ENCODE measurements at places on chromosomes 16 and 17.
A peak's percentile ranks its signal among the peaks of the same experiment; 100 is the strongest.

DNA sequence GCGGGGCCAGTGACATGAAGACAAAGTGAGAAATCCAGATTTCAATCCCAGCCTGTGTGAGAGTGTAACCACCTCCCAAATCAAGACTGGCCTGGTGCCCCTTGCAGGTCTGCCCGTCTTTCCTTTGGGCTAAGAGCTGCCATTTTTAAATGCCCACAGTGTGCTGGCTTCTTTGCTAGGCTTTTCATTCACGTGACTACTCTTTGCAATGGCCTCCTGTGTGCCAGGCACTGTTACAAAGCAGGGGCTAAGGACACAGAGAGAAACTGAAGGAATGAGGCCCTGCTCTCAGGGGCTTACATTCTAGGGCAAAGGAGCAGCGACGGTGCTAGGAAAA lies 269 bp upstream of the ZSCAN10 start:
- no peak for DNase-seq

- no peak for DNase-seq
Measured at GRCh38 chr17:16820979-16821543, 131.0 kb downstream of the CCDC144A start.

GRCh38 chr17:44293509-44294226 lies 14.7 kb upstream of the RUNDC3A start:
- no peak for DNase-seq

DNA sequence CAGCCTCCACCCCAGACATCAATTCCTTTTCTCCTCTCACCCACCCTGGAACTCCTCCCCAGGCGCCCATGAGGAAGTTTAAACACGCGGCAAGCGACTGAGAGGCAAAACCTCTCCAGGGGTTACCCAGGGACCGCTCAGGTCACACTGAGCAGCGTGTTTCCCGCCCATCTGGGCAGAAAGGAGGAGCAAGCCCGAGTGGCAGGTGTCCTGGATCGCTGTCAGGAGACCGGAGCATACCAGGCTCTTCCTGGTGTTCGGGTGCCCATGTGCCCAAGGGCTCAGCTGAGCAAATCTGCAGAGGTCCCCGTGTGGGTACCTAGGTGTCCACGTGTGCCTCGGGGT lies 491 bp downstream of the SLC25A19 start:
- DNase-seq, result peak; percentile 46

GRCh38 chr16:73483076-73483791 lies 435.3 kb upstream of the ZFHX3 start:
- DNase-seq, result no peak

GRCh38 chr17:2337544-2338314 lies 428 bp downstream of the SGSM2 start:
- peak; percentile 69 for DNase-seq

DNA sequence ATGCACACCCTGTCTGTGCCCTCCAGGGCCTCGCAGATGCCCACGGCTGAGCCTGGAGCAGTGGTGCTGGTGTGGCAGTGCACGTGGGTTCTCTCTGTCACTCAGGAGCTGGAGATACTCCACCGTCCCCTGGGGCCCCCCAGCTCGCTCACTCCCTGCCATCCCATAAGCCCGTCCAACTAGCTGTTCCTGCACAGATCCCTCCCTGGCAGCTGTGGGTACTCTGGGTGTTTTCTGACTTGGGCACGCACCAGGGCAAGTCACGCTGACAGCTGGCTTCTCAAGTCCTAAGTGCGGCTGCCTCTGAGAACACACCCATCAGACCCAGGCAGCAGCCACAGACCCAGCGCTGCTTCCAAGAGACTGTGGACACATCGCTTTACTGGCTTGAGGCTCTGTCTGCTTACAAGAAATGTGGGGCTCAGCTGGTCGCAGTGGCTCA lies 25.4 kb upstream of the ITGB4 start:
- no peak for DNase-seq

DNA sequence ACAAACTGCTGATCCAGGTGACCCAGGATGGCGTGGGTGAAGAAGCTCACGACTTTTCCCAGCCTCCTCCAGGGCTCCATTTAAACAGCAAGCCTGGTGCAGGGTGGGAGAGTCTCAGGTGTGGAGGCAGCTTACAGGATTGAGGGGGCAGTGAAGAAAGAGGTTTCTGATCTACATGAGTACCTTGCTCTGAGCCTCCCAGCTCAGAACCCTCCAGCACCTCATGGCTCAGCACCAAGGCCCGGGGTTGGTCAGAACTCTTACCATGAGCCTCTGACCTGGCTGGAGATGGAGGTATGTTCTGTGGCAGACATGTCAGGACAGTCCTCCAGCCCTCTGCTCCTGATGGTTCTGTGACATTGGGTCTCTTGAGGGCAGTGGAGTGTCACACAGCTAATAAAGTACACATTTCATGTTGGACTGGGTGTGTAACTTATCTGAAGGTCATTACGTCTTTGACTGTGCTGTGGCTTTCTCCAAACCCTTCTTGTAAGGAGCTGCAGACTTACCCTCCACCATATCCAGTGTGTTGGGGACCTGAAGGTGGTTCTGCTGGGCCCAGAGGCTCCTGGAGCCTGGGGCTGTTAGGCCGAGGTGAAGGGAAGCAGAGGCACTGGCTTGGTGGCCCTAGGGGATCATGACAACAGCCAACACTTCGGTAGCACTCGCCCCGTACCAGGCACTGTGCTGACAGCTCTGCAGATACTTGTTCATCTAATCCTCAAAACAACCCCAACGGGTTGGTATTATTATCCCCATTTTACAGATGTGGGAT lies 3.8 kb upstream of the DCAF7 start:
- no peak for DNase-seq

GRCh38 chr16:84650062-84650991 lies 2.0 kb downstream of the KLHL36 start:
- DNase-seq, result no peak

GRCh38 chr17:44887971-44888954 lies 11.0 kb downstream of the EFTUD2 start:
- DNase-seq, result no peak

- peak; percentile 66 for DNase-seq
Measured at GRCh38 chr17:40803617-40804082, 3.9 kb upstream of the KRT28 start.

- DNase-seq, result no peak
Measured at GRCh38 chr17:66634193-66634592, 200.7 kb upstream of the CACNG5 start.

- DNase-seq, result no peak
Measured at GRCh38 chr16:22625967-22626366, 115.3 kb downstream of the NPIPB5 start.

DNA sequence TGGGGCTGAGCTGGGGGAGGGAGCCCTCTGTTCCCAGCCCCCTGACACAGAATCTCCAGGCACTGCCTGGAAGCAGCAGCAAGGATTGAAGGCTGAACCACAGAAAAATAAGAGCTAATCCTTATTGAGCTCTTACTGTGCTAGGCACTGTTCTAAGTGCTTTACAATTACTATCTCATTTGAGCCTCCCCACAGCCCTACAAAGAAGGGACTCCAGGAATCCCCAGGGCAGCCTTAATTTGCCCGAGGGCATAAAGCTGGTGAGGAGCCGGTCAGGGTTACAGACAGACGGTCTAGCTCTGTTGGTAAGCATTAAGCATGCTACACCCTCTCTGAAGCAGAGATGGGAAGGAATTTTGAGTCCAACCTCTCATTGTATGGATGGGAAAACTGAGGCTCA lies 7.0 kb downstream of the SAMD14 start:
- no peak for DNase-seq

- DNase-seq, result peak; percentile 63
Measured at GRCh38 chr16:48156790-48157209, 1.0 kb upstream of the ABCC12 start.

DNA sequence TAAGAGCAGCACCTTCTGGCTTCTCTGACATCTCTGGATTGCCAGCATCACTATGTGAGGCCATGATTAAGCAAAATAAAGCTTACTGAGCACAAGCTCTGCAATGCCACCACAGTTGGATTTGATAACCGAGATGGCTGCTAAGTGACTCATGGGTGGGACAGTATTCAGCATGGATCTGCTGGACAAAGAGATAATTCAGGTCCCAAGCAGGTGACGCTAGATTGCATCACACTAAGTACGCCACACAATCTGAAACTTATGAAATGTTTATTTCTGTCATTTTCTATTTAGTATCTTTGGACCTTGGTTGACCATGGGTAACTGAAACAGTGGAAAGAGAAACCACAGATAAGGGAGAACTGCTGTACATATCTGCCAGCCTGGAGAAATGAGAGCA lies 27.4 kb downstream of the CDRT15 start:
- DNase-seq, result no peak

- DNase-seq, result no peak
Measured at GRCh38 chr17:68599091-68599490, 2.1 kb downstream of the FAM20A start.

GRCh38 chr17:9090641-9091096 lies 69.4 kb downstream of the NTN1 start:
- no peak for DNase-seq

GRCh38 chr16:3188925-3189825 lies 1.2 kb downstream of the OR1F1 start:
- no peak for DNase-seq

GRCh38 chr17:67239597-67239996 lies 5.4 kb downstream of the HELZ start:
- no peak for DNase-seq

DNA sequence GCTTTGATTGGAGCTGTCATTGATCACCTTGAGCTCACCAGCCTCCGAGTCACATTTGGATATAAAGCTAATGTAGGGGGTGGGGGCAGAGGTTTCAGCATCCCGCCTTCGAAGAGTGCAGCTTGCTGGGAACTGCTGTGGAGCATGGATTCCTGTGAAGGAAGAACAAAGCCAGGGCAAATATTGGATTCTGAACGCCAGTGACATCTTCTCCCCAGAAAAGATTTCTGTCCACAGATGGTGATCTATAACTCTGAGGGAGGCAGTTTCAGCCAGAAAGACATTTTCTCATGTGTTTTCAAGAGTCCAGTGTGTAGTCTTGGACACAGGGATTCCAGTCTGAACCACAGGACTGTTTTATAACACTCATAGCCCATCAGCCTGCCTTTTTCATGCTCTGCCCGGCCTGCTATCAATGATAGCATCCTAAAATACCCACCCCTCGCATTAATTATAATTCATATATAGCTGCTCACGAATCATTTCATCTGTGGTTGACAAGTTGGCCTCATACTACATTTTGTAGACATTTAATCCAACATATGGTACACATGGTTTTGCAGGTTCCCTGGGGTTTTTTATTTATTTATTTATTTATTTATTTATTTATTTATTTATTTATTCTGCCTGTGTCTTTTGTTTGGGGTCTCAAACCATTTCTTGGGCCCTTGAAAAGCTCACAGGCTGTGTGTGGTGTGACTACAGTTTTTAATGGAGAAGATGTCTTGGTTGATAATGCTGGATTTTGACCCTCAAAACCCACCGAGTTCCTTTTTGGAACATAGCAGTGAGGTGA lies 47.1 kb upstream of the SALL1 start:
- DNase-seq, result no peak

DNA sequence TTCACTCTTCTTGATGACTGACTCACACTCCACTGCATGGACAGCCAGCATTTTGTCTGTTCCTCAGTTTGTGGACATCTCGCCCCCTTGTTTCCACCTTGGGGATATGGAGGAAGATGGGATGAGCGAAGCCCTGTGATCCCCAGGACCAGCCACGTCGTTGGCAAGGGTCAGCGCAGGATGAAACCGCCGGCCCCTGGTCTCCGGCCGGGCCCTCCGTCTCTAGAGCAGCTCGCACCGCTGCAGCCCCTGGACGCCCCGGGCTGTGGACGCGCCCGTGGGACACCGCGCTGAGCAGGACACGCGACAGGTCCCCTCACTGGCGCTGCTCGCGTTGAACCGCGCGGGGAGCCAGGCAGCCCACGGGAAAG lies 604 bp upstream of the ZC3H18 start:
- DNase-seq, result no peak

- no peak for DNase-seq
Measured at GRCh38 chr17:1545618-1546017, 17.0 kb downstream of the PITPNA start.

DNA sequence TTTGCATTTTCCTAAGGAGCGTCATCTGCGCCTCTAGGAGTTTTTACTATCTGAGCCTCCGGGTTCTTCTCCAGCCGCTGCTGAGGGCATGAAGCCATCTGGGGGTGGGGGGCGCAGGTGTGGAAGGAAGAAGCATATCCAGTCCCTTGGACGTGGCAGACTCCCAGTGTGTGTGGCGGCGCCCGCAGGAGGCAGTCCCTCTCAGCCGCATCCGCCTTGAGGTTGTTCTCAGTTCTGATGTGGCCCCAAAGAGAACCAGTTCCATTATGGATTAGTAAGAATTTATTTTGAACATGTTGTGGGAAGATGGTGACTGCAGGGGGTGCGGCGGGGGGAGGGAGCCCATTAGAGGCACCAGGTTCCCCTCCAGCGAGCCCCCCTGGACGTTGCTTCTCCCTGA lies 100.2 kb downstream of the SEC14L1 start:
- no peak for DNase-seq

- DNase-seq, result no peak
Measured at GRCh38 chr17:82244413-82245133, 15.7 kb downstream of the SLC16A3 start.

DNA sequence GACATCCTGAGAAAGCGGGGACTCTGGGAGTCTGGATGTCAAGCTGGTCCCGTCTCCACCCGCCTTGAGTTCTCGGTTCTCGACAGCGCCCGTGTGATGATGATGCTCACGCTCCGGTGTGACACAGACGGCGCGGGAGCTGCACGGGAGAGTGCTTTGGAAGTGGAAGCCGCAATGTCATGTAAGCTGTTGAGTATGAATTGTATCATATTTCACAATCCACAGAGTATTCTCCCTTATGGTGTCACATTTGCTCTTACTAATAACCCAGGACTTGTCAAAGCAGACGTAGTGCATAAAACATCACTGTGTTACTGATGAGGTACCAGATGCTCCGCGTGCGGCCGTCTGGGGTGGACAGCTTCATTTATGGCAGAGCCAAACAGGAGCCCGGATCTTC lies 217.5 kb upstream of the CHMP6 start:
- DNase-seq, result no peak
